ENCODE measurements at places on chromosomes 1 and 21.
A peak's percentile ranks its signal among the peaks of the same experiment; 100 is the strongest.

- DNase-seq, result no peak
Observed at GRCh38 chr1:208071435-208072031, 160.6 kb upstream of the CD34 start.

GRCh38 chr1:63325279-63325985 is 3.1 kb downstream of the FOXD3 start:
- DNase-seq, result no peak

GRCh38 chr1:231274119-231274825 is 33.3 kb downstream of the GNPAT start:
- DNase-seq, result no peak

- no peak for DNase-seq
Observed at GRCh38 chr1:81484284-81484683, 316.4 kb upstream of the ADGRL2 start.

- no peak for DNase-seq
Observed at GRCh38 chr1:33906156-33906555, 42.3 kb downstream of the HMGB4 start.

DNA sequence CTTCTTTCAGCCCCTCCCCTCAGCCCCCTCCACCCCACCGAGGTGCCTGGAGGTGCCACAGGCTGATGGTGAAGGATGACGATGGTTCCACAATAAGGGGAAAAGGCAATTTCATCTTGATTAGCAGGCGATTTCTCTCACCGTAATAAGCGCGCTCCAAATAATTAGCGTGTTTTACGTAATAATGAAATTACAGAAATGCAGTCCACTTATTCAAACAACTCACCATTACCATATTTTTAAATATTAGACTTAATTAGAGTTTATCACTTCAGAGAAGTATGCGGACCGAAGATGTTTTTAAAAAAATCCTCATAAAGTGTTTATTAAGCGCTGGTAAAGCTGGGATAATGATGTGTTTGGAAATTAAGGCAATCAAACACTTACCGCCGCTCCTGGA is 14.9 kb downstream of the DMAP1 start:
- no peak for DNase-seq

- no peak for DNase-seq
Observed at GRCh38 chr1:17991996-17992395, 115.6 kb upstream of the IGSF21 start.

DNA sequence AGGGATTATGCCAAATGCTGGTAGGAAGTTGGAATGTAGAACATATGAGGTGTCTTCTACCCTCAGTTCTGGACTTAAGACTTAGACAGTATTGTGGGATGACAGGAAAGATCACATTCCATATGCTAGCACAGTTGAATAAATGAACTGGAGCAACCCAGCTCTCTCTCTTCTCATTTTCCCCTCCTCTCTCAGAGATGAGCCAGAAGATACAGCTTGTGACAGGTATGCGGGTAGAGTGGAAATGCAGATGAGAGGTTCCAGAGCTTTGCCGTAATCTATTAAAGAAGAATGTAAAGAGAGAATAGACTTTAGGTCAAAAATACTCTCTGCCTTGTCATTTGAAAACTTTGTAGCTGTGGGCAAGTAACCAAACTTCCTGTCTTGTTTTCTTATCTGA is 32.5 kb upstream of the HMCN1 start:
- no peak for DNase-seq

GRCh38 chr1:7930645-7931445 is 9.8 kb downstream of the TNFRSF9 start:
- no peak for DNase-seq

DNA sequence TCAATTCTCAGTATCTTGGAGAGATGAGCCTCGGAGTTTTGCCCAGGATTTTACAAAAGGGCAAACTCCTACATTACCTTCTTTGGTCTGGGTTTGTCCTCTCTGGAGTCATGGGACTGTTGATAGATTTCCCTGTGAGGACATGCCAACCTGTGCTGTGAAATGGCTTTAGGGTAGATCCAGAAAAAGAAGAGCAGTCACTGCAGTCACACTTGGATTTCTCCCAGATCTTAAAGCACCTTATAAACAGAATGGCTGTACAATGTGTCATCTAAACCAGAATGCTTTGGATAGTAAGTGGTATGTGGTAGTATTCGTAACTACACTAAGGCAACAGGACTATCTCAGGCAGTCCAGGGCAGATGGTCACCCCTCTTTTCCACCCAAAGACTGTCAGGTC is 1.9 kb upstream of the CSRP1 start:
- no peak for DNase-seq

DNA sequence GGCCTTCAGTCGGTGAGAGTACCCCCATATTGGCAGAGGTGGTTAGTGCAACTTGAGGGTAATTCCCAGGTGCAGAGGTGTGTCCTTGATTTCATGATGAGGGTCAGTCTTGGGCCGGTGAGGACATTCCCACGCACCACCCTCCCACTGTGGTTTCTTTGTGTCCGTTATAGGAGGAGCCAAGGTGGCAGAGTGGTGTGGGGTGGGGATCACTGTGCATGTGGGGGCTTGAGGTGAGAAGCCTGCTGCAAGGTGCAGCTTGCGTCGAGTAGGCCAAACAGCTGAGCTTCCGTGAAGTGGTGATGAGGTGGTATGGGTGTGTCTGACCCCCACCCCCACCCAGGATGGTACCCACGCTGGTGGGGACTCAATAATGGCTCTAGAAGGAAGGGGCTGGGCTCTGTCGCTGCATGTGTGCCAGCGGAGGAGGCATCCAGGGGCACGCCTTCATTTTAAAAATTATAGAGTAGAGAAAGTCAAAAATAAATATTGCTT is 6.2 kb downstream of the PTPRF start:
- DNase-seq, result no peak

GRCh38 chr21:31011412-31011811 is 26.9 kb downstream of the KRTAP19-8 start:
- no peak for DNase-seq

DNA sequence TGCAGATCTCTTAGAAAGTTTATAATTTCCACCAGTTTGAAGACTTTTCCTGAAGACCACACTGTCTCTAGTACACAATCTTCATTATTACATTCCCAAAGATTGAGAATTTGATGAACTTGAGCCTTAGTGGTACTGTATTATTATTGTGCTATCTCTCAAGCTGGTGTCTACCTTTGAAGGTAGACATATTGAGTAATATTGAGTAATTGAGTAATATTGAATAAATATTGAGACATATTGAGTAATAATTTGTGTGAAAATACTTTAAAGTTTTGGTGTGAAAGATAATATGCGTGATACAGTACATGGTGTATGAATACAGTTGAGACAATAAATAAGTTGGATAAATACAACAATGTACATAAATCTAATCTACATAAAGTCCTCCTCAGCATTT is 613.1 kb upstream of the ADGRL2 start:
- DNase-seq, result no peak

GRCh38 chr21:41011098-41011731 is 156.7 kb upstream of the BACE2 start:
- DNase-seq, result no peak

DNA sequence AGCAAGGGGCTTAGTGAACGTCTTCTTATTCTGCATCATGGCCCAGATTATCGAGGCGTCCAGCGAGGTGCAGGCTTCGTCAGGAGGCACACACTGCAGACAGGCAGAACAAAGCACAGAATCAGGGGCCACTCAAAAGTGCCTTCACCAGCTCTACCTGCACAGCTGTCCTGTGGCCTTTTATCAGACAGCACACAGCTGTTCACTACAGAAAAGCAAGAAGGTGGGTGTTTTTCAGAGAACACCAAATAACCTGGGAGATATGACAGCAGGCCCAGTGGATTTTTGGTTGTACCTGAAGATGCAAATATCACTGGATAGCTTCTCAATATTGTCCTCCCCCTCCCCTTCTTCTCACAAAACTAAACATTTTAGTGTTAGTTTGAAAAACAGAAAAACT is 177.3 kb downstream of the TGFBR3 start:
- DNase-seq, result no peak

GRCh38 chr1:98737835-98738234 is 76.3 kb downstream of the SNX7 start:
- DNase-seq, result no peak

GRCh38 chr1:187819086-187819485 is 990.3 kb downstream of the PLA2G4A start:
- no peak for DNase-seq

GRCh38 chr1:9888886-9889285 is 21.2 kb downstream of the CTNNBIP1 start:
- DNase-seq, result no peak

DNA sequence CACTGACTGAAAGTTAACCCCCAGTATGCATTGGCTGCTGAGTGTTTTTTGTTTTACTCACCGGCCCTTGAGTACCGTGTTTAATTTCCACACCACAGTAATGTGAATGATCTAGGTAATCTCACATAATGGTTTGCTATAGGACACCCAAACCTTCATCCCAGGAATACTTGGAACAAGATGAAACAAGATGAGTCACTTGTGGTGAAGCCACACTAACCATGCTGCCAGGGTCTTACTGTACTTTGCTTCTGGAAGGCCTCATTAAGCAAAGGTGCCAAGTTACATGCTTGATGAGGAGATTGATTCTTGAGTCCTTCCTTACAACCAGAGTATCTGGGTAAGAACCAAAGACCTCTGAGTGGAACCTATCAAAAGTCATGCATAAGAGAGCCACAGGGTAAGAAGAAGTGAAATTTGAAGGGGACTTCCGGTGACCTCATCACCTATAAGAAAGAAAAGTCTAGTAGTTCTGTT is 163.3 kb downstream of the NRIP1 start:
- no peak for DNase-seq

DNA sequence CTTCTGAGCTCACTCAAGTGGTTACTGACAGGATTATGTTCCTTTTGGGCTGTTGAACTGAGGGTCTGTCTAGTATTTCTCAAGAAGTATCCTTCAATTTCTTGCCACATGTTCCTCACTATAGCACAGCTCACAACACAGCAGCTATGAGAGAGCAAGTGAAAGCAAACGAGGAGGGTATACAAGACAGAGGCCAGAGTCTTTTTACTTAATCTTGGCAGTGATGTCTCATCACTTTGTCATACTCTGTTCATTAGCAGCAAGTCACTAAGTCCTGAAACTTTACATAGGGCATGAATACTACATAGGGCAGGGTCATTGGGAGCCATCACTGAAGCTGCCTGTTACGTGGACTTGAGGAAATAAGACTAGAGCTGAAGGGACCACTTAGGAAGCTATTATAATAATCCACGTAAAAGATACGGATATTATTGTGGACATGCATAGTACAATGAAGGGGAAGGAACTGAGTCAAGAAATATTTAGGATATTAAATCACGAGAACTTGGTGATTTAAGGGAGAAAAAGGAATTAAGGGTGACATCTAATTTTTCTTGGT is 63.7 kb downstream of the SLC30A7 start:
- DNase-seq, result no peak

- no peak for DNase-seq
Observed at GRCh38 chr1:30334767-30335166, 388.6 kb downstream of the MATN1 start.

GRCh38 chr1:208584167-208584755 is 340.1 kb upstream of the PLXNA2 start:
- DNase-seq, result no peak

GRCh38 chr1:241612533-241613477 is 27.4 kb downstream of the CHML start:
- DNase-seq, result no peak

DNA sequence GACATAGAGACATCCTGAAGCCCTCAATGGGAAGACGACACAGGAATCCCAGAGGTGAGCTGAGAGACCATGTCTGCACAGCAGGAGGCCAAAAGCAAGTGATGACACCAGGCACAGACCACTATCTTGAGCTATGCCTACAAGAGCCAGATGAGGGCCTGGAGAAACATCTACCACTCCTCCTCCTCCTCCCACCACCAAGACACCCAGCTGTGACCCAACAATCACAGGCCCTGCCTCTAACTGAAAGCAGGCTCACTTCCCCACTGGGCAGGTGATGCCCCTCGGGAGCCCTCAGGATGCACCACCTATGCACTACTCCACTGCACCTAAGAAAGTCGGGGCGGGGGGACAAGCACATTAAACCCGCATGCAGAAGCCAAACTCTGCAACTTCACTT is 16.5 kb downstream of the TADA1 start:
- no peak for DNase-seq

GRCh38 chr21:15592271-15592860 is 137.4 kb upstream of the USP25 start:
- DNase-seq, result peak; percentile 9

DNA sequence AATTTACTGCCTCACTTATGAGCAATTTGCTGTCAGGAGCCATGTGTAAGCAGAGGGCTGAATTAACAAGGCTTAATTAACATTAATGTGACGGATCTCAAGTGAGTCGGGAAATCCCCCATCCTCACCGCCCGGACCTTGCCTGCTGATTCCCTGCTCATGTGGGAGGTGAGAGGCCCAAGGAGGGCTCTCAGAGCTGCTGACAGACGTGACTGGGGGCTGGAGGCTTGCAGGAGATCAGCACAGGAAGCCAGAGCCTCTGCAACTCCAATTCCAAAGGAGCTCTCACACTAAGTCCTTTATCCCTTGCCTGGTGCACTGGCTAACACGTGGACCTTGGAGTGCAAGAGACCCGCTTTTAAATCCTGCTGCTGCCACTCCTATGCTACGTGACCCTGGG is 19.4 kb downstream of the LRP8 start:
- no peak for DNase-seq

DNA sequence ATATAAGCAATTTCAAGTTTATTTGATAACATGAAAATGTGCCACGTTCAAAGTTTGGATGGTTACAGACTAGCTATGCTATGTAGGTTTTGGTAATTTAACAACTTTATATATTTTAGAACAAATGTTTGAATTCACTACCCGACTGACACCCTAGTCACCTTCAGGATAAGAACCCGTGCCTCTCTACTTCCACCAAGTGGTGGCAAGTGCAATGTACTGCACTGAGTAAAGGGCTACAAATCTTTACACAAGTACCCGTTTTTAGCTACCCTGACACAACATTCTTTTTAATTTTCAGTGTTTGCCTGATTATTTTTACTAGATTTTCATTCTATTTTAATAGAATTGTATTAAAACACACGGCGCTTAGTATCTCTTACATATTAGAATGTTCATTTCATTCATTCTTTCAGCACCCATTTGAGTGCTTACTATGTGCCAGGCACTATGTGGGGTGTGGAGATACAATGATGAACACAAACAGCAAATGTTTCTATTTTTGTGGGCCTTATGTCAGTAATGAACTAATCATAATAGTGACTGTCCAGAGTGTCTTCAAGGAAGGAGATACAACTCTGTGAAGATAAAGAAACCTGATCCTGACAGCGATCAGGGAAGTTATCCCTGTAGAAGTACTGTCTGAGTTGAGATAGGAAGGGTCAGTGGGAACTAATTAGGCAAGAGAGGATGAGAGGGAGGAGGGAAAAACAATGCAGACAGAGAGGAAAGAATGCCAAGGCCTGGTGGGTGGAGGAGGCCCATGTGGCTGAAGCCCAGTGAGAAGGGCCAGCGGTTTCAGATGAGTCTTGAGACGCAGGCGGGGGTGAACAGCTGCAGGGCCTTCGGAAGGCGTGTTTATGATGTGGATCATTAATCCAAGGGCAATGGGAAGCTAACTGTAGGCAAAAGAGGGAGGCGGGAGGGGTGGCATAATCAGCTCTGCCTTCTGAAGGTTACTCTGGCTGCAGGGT is 3.8 kb downstream of the LCA5L start:
- peak; percentile 20 for DNase-seq

- no peak for DNase-seq
Observed at GRCh38 chr1:53344921-53345838, 17.3 kb upstream of the LRP8 start.

- no peak for DNase-seq
Observed at GRCh38 chr1:24048205-24048869, 63.6 kb downstream of the MYOM3 start.

GRCh38 chr1:160862203-160863060 is at the start of gene CD244:
TSS of gene CD244 (minus strand) at chr1:160862887. CDS start at chr1:160862677, 210 bp downstream.
- peak; percentile 34 for DNase-seq

All from activated CD4-positive, alpha-beta T cell treated with anti-CD3 and anti-CD28 coated beads for 4 hours (primary cell).